Osteoblast (primary cell): ENCODE measurements at places on chromosomes 1 and 21. TPM values are rescaled to one million over a fixed set of nuclear protein-coding genes. Genes with fewer than 3 reads are reported as not detected.

The TMEM125 gene
- not detected in 2 replicates for total RNA-seq

The FAM78B gene
- 0.29 and 0.36 TPM in 2 replicates for total RNA-seq

The FH gene
- total RNA-seq = 95.2 and 97.8 TPM in 2 replicates

The PLPPR5 gene
- not detected in 2 replicates for total RNA-seq

The CR1L gene
- total RNA-seq = not detected in 2 replicates

The OR10K1 gene
- not detected in 2 replicates for total RNA-seq

The PLEKHA6 gene
- 0.29 and 0.36 TPM in 2 replicates for total RNA-seq

GRCh38 chr1:161382214-161383019 is 14.7 kb upstream of the CFAP126 start:
- peak; percentile 76 for DNase-seq

GRCh38 chr1:17183388-17184160 is 21.4 kb upstream of the PADI1 start:
- no peak for DNase-seq

GRCh38 chr1:90391126-90391525 is 326.0 kb downstream of the BARHL2 start:
- DNase-seq = no peak

GRCh38 chr1:37946703-37947360 is at the start of gene INPP5B:
INPP5B (minus strand) TSS chr1:37947053; CDS start chr1:37946308, 745 bp downstream.
- peak; percentile 98 for DNase-seq

DNA sequence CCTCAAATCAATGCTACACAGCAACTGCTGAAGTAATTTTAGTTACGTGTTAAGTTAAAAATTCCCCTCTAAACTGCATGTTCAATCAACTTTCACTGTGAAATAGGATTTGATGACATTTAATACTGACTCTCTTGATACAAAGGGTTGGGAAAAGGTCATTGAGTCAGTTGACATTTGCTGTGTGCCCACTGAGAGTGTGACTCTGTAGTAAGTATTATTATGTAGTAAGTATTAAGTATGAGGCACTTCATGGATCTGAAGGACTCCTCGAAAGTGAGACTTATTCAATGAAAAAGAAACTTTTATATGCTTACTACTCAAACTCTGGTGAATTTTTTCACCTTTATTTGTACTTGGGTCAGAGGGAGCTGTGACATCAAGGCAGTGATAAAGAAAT is 83.1 kb upstream of the S1PR1 start:
- DNase-seq = no peak

GRCh38 chr1:198780376-198780775 is 141.5 kb downstream of the PTPRC start:
- DNase-seq = no peak

DNA sequence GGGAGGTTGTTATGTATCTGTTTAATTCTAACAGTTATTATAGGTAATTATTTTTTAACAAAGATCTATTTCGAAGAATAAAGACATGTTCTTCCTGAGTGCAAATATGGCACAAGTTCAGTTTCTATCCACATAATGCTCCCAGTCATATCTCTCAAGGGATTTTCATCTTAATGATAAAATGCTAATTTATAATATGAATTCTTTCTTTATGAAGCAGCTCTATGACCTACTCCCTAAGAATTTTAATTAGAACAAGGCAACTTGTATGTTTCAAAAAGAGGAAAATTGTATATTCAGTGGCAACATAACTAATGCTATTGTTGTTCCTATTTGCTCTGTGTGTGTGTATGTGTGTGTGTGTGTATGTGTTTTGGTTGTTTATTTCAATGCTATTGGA is 1222.1 kb upstream of the NCAM2 start:
- DNase-seq = no peak

DNA sequence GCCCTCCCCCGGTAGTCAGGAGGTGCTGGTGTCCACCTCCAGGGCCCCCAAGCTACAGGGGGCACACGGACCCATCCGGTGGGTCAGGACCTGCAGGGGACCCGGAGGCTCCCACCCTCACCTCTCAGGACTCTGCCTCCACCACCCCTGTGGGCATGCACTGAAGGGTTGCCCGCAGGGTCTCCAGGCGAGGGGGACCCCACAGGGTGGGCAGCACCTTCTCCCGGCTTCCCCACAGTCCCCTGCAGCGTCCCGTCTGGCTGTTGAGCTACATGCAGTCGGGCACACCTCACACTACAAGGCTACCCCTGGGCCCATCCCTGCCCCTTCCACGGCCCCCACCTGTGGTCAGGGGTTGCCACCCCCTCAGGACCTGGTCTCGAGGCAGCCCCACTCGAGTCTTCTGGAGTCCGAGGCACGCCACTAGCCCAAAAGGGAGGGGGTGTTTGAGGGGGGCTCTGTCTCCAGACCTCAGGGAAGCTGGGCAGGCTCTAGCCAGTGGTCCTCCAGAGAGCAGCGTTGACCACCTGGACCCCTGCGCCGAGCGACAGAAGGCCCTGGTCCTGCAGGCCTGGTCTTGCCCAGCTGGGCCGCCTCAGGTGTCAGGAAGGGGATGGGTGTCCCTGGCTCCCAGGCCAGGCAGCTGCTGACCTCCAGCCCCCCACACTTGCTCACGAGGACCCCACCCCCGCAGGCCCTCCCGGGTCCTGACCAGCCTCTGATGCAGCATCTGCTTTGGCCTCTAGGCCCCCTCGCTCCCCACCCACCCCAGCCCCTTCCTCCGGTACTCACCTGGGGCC is 9.6 kb downstream of the PARS2 start:
- DNase-seq = peak; percentile 51

DNA sequence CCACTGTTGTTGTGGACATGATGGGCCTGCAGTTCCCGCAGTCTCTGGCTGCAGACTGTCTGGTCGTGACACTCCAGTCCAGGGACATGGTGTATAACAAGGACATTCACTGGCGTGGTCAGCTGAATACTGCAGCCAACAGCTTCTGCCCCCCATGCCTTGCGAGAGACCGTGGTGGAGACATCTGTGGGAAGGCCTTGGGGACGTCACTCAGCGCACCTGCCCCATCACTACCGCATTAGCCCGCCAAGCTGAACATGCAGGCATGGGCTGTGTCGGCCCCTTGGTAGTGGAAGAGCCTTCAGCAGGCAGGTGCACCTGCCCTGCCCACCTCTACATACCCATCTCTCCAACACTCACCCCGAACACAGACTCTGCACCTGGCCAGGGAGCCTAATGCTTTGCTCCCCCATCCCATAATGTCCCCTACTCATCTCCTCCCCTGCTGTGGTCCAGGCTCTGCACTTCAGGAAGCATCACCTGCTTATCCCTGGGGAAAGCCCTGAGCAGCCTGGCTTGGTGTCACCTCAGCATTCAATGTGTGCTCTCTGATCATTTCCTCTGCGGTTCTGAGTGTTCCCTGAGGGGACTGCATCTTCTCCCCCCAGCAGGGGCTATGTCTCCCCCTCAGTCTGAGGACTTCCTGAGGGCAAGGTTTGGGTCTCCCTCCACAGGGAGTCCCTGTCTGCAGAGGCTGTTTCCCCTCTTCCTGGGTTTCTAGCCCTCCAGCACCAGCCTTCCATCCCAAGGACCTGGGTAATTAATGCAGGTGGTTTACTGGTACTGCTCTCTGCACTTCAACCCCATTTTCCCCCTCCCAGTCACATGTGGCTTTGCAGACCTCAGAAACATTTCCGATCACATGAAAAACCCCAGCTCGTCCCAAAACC is 3.2 kb downstream of the PGLYRP4 start:
- no peak for DNase-seq

DNA sequence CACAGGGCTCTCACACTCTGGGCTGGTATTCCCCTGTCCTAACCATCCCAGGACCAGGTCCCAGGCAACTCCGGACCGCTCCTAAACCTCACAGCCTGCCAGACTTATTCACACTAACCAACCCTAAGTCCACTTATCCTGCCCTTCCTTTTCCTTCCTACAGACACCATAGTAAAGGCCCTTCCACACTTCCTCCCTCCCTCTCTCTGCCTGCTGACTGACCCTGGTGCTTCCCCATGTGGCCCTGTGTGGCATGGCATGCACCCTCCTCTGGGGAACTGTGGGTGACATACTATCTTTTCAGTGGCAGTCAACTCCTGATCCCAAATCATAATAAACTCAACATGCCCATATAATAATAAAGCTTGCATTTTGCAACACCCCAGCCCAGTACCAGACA is 155.1 kb upstream of the DNAH14 start:
- no peak for DNase-seq

GRCh38 chr1:53951697-53952096 is 5.5 kb downstream of the LRRC42 start:
- no peak for DNase-seq

- peak; percentile 4 for DNase-seq
Observed at GRCh38 chr1:155761736-155762405, 73.0 kb downstream of the DAP3 start.

- DNase-seq = peak; percentile 69
Observed at GRCh38 chr1:231162970-231163829, 1.3 kb downstream of the TRIM67 start.

GRCh38 chr1:65812065-65812464 is 19.4 kb downstream of the PDE4B start:
- no peak for DNase-seq

DNA sequence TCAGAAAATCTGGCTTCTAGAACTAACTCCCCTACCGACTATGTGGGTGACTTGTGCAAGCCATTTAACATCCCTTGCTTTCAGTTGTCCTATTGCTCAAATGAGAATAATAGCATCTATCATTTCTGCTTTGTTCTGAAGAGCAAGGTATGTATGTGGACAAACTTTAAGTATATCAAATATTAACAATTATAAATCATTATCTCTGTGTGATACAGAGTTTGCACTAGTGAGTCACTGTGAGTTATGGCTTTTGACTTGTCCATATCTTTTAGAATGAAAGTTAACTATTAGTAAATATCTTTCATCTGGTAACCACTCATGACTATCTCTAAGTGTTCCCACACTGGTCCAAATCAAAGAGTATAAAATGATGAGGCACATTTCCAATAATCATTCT is 812.9 kb upstream of the ADGRL2 start:
- no peak for DNase-seq

- no peak for DNase-seq
Observed at GRCh38 chr1:217373761-217374701, 256.9 kb downstream of the GPATCH2 start.

DNA sequence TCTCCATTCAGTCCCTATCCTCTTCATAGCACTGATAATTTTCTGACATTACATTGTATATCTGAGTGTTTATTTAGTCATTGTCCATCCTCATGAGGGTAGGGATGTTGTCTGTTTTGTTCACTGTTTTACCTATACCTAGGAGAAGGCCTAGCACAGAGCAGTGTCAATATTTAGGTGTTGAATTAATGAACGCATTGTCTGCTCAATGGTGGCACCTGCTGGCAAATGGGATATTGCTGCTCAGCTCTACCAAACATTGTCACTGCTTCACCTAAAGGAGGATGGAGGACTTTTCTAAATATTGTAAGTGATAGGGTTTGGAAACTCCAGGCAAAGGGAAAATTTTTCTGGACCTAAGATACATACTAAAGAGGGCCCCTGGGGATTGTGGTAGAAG is 243.9 kb downstream of the RRAGC start:
- DNase-seq = no peak

DNA sequence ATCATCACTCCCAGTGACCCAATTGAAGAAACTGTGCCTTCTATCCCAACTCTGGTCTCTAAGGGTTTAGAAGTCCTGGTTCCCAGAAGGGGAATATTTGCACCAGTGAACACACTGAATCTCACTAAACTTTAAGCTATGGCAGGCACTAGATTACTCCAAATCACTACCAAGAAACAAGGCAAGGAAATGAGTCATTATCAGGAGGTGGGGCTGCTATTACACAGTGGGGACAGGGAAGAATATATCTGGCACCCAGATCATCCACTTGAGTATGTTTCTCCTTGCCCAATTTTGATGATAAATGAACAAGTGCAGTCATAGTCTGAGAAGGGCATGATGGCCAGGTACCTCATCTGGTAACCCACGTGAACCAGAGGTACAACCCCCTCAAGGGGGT is 7.0 kb downstream of the MRPL9 start:
- peak; percentile 71 for DNase-seq
